Activated naive CD4-positive, alpha-beta T cell treated with anti-CD3 and anti-CD28 coated beads, Interleukin-2, amount 50 U/mL, for 72 hours (primary cell): ENCODE measurements at places on chromosomes 7 and 10. TPM values are rescaled to one million over a fixed set of nuclear protein-coding genes. Genes with fewer than 3 reads are reported as not detected.

DNA sequence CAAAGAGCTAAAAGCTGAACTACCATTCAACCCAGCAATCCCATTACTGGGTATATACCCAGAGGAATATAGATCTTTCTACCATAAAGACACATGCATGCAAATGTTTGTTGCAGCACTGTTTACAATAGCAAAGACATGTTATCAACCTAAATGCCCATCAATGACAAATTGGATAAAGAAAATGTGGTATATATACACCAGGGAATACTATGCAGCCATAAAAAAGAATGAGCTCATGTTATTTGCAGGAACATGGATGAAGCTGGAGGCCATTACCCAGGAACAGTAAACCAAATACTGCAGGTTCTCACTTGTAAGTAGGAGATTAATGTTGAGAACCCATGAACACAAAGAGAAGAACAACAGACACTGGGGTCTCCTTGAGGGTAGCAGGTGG lies 1295.1 kb downstream of the TYW1 start:
- no peak for DNase-seq

DNA sequence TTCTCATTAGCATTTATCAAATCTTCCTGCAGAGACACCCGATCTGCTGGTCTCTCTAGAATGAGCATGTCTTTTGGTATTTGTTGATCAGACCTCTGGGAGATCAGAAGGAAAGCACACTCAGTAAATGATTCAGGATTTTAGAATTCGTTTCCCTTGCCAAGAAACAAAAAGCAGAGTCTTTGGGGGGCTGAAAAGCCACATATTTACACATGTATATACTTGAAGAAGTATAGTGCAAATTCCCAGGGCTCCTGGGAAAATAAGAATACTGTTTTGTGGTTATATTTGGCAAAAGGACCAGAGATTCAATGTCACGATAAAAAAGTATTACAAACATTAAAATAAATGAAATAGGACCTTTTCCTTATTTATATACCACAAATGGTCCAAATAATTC lies 100.2 kb downstream of the AGMO start:
- no peak for DNase-seq

GRCh38 chr7:107957436-107957835 lies 45.5 kb downstream of the LAMB1 start:
- no peak for DNase-seq

DNA sequence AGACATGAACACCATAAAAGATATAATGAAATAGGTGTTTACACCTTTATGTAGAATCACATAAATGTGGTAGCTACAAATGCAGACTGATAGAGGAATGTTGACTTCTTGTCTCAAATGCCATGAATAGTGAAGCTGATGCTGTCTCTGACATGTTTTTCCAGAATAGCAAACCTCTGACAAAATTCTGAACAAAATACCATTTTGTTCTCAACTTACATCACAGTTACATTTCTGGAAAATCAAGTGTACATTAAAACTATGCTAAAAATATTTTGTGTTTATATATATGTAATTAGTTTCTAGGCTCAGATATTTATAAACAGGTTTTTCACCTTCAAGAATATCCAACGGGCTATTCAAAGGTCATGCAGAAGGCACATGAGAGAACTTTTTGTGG lies 16.8 kb upstream of the PTPN12 start:
- DNase-seq = no peak

- DNase-seq = no peak
These were observed 357.1 kb downstream of the PRPF18 start for GRCh38 chr10:13943735-13944398.

DNA sequence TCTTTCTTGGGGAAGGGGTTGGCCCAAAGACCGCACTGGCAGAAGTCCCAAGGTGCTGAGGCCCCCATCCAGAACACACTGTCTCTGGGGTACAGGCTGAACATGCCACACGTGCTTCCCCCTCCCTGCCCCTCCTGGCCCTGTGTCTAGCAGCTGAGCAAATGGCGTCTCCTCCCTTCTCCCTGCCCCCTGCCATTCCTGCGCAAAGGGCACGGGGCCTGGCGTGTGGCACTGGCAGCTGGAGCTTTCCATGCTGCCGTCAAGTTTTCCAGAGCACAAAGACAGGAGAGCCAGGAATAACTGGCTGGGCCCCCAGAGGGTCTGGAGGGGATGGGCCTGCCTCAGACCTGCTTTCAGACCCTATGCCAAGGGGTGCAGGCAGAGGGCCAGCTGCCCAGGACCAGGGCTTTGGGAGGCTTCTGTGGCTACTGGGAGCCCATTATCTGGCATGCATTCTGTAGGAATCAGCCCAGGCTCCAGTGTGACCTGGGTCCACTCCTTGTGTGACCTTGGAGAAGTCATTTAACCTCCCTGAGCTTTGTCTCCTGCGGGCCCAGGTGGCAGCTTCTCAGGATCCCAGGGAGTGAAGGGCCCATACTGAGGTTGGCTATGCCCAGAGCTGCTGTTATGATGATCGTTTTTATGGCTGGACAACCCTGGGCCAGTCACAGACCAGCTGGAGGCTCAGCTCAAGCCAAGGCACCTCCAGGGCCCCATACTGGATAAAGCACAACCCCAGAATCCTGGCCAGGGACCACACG lies 710 bp upstream of the LDB3 start:
- no peak for DNase-seq

DNA sequence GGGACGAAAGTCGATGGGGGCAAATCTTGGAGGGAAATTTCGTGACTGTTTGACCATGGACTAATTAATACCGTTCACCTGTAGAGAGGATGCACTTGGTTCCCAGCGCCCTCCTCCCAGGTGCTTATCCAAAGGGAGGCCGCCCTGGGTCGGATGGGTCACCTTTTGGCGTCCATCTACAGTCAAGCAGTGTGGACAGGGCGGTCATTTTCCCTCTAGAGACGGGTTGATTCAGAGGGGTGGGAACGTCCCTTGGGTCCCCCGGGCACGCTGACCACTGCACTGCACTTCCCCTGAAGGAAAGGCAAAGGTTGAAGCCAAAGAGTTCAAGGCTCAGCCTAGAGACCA lies 2.0 kb downstream of the PRR15 start:
- no peak for DNase-seq

SPRN gene
- not detected for total RNA-seq
